ENCODE measurements at places on chromosomes 16 and 17. TPM values are rescaled to one million over a fixed set of nuclear protein-coding genes. Genes with fewer than 3 reads are reported as not detected.

GRCh38 chr16:49278567-49278827 lies 3.1 kb downstream of the CBLN1 start:
- DNase-seq, result no peak

DNA sequence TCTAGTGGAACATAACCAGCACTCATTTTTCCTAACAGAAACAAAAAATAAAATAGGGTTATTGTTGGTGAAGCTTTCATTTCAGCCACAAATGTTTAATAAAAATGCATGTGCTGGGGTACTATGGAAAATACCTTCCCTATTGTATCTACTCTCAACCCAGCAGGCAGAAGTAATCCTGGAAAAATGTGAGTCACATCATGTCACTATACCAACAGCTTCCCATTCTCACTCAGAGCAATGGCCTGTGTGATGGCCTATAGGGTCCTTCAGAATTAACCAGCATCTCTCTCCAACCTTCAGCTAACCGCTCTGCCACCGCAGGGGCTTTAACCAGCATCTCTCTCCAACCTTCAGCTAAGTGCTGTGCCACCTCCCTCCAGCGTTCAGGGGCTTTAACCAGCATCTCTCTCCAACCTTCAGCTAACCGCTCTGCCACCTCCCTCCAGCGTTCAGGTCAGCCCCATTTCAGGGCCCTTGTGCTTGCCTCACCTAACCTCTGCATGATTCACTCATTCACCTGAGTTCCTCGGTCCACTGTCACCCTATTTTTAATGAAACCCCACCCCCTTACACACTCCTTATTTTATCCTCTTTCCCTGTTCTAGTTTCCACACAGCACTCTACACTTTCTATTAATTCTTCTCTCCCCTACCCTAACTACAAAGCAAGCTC lies 34.0 kb downstream of the UBE2G1 start:
- no peak for DNase-seq

DNA sequence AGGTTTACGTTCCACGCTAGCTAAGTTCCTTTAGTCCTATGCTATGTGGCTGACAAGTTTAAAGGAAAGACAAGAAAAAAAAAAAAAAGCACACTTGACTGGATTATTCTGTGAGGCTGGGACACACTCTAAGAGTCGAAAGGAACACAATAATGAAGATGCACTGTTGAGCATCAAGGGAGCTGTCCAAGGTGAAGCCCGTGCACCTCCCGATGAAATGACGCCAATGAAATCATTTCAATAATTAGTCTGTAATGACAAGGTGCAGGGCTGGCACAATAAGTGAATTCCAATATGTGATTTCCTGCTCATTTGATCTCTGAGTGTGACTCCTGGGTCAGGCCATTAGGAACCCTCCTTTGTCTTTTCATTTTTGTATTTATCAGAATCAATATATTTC lies 232.9 kb downstream of the CDH13 start:
- DNase-seq, result no peak

GRCh38 chr17:40950176-40950575 lies 12.7 kb upstream of the KRT23 start:
- DNase-seq, result no peak

- DNase-seq, result no peak
Measured at GRCh38 chr17:1796800-1797199, 32.9 kb downstream of the SMYD4 start.

- DNase-seq, result no peak
Measured at GRCh38 chr17:78369791-78370381, 8.6 kb upstream of the PGS1 start.

- DNase-seq, result no peak
Measured at GRCh38 chr17:81118308-81119221, 46.7 kb upstream of the PVALEF start.

- no peak for DNase-seq
Measured at GRCh38 chr17:5898406-5898805, 171.8 kb upstream of the WSCD1 start.

GRCh38 chr17:74430385-74430705 lies 1.5 kb upstream of the GPRC5C start:
- no peak for DNase-seq

- no peak for DNase-seq
Measured at GRCh38 chr16:57360321-57360935, 1.8 kb downstream of the CCL22 start.

DNA sequence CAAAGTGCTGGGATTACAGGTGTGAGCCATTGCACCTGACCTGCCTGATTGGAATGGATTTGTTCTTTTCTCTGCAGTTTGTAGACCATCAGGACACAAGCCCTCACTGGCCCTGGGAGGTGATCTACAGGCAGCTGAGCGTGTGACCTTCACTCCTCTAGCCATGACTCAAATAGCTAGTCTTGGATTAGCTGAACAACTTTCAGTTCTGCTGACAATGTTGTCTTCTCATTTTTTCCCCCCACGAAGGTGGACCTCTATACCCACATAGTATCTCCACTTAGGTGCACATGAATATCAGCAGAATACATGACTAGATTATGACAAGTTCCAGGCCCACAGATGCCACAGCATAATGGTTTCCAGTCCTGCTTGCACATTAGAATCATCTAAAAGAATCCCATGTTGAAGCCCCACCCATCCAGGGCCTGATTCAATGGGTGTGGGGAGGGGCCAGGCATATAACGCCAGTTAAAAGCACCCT lies 36.8 kb downstream of the HS3ST3B1 start:
- no peak for DNase-seq

- DNase-seq, result no peak
Measured at GRCh38 chr17:79117905-79118487, 43.4 kb downstream of the ENGASE start.

DNA sequence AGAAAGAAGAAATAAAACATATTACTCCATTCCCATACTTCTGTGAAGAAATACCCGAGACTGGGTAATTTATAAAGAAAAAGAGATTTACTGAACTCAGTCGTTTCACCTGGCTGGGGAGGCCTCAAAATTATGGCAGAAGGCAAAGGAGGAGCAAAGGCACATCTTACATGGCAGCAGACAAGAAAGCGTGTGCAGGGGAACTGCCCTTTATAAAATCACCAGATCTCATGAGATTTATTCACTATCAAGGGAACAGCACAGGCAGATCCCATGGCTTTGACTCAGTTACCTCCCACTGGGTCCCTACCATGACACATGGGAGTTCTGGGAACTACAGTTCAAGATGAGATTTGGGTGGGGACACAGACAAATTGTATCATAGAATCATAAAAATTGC lies 365.4 kb downstream of the WWOX start:
- no peak for DNase-seq

- DNase-seq, result no peak
Measured at GRCh38 chr16:57245472-57246113, 534 bp downstream of the ARL2BP start.

GRCh38 chr16:57335366-57335765 lies 23.2 kb upstream of the CCL22 start:
- no peak for DNase-seq

GRCh38 chr17:49180303-49180702 lies 30.1 kb downstream of the GNGT2 start:
- DNase-seq, result no peak

- no peak for DNase-seq
Measured at GRCh38 chr16:47278306-47278970, 134.7 kb upstream of the NETO2 start.

DNA sequence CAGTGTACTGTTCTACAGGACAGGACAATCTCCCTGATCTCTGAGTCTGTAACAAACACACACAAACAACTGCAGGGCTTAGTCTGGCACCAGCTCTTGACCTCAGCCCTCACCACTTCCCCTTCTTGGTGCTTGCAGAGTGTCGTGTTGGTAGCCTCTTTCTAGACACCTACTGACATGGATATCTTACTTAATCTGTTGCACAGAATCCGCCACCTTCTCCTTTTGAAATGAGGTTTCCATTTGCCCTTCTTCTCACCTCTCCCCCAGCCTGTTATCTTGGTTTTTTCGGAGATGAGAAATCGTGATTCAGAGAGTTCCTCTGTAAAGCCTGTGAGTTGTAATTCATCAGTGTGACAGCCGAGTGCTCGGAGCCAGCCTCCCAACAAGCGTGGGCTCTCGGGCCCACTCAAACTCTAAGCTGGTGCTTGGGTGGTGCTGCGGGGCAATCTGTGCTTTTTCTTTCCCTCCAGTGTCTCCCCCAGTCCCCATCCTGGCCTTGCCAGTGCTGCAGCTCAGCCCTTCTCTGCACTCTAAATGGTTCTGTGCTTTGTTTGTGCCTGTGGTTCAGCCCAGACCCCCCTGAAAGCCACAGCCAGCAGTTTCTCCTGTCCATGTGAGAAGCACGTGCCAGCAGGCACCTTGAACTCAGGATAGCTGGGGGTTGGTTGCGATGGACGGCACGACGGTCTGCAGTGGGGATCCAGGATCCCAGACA lies 28.1 kb downstream of the KIAA0513 start:
- DNase-seq, result no peak

DNA sequence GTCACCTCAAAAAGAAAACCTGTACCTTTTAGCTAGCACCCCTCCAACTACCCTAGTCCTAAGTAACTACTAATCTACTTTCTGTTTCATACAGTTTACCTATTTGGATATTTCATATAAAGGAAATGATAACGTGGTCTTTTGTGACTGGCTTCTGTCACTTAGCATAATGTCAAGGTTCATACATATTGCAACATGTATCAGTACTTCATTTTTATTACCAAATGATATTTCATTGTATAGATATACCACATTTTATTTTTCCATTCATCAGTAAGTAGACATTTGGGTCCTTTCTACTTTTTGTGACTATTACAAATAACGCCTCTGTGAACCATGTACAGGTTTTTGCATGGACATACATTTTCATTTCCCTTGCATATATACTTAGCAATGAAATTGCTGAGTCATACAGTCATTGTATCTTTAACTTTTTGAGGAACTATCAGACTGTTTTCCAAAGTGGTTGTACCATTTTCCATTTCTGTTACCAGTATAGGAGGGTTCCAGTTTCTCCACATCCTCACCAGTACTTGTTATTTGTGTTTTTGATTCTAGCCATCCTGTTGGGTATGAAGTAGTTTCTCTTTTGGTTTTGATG lies 23.7 kb downstream of the MOSMO start:
- no peak for DNase-seq

GRCh38 chr17:8117367-8117979 lies 841 bp downstream of the ALOXE3 start:
- DNase-seq, result no peak

GRCh38 chr16:21026846-21027245 lies 123.8 kb downstream of the DNAH3 start:
- DNase-seq, result no peak

DNA sequence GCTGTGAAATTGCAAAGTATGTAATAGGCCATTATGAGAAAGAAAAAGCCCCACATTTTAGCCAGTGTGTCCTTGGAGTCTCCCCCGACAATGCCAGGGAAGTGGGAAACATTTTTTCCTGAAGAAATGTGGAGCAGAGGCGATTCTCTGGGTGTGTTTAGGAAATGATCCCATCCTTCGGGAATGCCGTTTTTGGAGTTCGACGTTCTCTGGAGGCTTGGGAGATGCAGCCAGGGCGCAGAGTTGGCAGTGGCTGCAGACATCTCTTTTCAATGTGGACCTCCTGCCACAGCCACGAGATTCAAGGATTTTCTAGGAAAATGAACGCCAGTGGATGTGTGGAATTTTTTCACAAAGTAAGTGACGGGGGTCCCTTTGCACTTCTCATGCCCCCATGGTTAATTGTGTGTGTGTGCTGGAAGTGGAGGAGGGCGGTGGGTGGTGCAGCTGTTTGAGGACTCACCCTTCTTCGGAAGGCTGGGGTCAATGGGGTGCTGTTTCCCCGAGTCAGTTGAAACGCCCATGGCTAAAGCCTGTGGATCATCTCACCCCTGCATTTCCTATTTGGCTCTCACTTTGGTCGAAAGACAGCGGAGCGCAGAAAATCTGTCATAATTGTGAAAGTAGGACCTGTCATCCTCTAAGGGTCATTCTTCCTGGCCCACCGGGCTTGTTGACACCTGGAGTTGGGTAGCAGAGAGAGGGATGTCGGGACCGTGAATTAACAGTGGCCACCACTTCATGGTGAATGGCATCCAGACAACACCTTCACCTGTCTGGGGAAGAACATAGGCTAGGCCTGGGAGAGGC lies 73.2 kb downstream of the CMIP start:
- no peak for DNase-seq

- no peak for DNase-seq
Measured at GRCh38 chr17:10063730-10064241, 134.6 kb downstream of the GAS7 start.

DNA sequence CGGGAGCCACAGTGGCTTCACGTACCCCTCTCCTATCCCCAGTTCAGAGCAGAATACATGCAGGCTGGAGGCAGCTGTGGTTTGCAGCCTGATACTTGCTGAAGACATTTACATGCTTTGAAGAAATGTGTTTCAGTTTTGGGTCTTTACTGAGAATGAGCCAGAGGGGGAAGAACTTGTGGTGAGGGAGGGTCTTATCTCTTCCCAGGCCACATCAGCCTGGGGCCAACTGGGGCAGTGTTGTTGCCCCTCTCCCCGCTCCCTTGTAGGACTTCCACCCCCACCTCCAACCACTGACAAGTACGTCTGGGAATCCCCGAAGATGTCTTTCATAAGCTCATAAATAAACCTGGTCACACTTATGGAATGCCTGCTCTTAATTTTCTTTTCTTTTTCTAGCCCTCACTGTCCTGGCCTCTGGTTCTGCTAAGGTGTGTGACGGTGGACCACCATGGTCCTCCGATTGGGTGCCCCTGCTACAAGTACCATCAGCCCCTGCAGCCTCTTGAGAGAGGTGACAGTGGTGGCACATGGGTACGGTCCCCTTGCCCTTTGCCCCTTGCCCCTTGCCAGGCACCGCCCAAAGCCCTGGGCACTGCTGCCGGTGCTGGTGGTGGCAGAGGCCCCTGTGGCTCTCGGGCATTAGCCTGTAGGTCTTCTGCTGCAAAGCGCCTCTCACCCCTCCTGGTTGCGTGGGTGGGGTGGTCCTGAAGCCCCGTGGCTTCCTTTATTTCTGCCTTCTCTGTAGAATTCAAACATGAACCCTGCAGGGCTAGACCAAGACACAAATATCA lies 144.8 kb upstream of the RPH3AL start:
- DNase-seq, result no peak

DNA sequence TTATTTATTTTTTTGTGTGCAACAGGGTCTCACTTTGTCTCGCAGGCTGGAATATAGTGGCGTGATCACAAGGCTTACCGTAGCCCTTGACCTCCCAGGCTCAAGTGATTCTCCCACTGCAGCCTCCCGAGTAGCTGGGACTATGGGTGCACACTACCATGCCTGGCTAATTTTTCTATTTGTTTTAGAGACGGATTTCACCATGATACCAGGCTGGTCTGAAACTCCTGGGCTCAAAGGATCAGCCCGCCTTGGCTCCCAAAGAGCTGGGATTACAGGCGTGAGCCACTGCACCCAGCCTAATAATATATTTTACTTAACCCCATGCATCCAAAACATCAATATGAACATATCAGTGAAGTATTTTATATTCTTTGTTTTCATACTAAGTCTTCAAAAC lies 2.0 kb downstream of the CCDC200 start:
- DNase-seq, result no peak

GRCh38 chr17:3513305-3514035 lies 37.7 kb downstream of the ASPA start:
- DNase-seq, result no peak

TMC6 gene
- 52.1 TPM for total RNA-seq

CORO6 gene
- 4.4 TPM for total RNA-seq

CLEC10A gene
- total RNA-seq, result not detected

KRT13 gene
- 1.0 TPM for total RNA-seq

CDH3 gene
- 91.2 TPM for total RNA-seq

RABEP2 gene
- total RNA-seq, result 40.8 TPM

All from epithelial cell of proximal tubule (primary cell).